NCI-H1092 treated with DMSO at 0.1 percent for 48 hours (cell line): ENCODE measurements at places on chromosomes 3 and 15.

DNA sequence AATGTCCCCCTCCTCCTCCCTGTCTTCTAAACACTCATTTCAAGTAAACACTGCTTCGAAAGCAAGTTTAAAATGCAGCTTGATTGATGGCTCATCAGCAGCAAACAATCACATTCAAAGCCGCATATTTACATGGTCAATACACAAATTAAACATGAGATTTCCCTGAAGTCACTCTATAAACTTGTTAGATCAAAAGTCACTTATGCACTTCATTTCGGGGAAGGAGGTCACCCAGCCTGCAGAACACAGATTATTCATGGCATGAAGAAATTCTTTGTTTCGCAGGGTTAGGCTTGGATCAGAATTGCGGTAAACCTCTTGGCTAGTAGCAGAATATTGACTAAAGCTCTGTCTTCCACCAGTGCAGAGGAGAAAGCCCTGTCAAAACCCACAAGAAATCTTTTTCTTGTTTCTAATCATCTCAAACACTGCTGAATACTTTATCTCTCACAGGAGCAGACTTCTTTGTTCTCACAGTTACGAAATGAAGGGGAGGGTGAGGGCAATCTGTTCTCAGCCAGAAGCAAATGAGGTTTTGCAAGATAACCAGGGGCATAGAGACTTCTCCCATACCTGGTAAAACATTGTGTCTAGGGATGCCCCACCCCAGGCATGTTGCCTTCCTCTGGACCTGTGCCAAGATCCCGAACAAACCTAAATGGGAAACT lies 133.3 kb upstream of the CHL1 start:
- DNase-seq, result no peak

GRCh38 chr15:74621936-74622335 lies 6.3 kb downstream of the CLK3 start:
- DNase-seq, result no peak

DNA sequence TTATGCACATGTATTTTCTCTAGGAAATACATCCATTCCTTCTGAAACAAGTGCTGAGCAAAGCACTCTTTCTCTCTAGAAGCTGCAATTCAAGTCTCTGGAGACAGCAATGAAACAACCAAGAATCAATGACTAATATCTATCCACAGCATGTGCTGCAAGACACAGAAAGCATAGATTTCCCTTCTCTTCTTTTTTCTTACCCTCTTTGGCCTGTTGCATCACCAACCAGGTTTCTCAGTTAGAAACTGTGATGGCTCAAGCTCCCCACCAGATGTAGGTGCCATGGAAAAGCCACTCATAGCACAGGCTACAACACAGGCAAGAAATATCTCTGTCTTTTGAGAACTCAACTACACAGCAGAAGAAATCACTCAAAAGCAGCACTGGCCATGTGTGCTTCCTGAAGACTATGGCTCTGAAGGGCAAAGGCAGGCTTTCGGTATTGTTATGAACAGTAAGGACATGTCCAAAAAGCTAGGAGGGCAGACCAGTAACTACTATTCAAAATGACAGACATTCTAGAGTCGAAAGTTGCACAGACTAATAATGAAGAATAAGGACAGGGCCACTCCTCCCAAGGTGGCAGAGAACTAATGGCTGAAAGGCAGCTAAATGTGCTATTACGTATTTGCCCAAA lies 15.5 kb downstream of the ZDHHC3 start:
- no peak for DNase-seq

DNA sequence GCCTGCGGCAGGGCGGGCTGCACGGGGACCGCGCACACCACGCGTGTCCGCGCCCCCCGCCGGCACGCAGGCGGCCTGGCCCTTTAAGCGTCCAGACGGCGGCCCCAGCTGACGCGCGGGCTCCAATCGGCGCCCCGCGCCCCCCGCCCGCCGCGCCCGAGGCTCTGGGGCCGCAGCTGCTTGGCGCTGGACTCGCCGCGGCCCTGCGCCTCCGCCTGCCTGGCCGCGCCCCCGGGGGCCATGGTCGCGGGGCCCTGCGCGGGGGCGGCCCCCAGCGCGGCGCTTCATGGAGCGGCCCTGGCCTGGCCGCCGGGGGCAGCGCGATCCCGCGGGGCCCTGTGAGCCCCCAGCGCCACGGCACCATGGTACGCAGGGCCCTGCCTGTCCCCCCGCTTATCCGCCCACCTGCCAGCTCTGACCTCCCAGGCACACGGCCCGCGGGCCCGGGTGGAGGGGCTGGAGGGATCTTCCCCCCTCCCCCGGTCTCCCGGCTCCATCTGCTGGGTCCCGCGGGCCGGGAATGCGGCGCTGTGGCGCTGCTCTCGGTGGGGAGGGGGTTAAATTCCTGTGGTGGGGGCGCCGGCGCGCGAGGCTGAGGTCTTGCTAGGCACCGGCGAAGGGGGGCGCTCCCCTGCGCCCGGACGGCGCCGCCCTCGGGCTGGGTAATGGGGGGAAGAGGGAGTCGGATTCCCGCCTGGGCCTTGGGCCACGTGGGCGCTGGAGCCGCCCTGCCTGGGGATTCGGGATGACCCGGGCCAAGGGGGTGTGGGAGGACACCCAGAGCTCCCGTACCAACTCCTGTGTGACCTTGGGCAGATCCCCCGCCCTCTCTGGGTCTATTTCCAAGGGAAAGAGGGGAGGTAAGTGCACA lies 1.1 kb downstream of the ZBTB47 start:
- peak; percentile 23 for DNase-seq

GRCh38 chr15:39517122-39517855 lies 63.6 kb upstream of the THBS1 start:
- DNase-seq, result no peak

DNA sequence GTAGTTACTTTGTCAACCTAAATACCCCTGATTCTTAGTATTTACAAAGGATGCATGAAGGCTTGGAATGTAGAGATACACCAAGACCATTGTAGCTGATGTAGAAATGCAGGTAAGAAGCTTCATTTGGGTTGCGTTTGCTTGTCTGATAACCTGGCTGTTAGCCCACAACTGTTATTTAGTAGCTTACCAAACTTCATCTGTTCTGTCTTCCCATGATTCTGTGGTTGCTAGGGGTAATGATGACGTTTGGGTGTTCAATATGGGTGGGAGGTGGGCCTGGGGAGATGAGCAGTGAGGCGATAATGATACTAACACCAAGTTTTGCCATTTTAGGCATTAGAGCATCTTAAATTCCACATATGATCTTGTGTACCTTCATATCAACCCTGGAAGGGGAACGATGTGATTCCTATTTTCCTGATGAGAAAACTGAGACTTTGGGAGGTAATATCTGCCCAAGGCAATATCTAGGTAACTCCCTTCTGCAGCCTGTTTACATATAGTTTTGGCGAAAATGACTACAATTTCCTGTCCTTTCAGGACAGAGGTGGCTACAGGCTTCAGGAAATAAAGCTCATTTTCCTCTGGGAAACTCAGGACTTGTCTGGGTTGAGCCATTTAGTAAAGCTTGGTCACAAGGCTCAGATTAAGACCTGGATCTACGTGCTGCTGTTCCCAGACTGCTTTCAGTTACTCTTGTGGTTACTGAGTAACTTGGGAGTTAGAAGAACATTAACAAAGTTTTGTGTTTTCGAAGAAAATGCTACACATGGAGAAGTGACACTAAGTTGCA lies 26.8 kb downstream of the FNDC3B start:
- DNase-seq, result no peak

DNA sequence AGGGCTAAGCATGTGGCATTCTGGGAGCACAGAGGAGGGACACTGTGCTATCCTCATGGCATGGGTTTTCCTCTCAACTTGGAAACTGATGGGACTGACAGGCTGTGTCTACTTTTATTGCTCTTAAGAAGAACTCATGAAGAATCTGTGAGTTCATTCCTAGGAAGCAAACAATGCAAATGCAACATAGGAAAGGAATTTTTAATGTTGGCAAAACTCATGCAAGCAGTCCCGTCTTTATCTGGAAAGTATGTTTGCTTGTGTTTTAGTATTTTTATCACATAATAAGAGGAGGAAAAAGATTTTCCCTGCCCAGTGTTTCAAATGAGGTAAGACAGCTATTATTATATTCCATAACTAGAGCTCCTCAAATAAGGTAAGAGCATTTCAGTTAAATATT lies 89.7 kb downstream of the TRIM42 start:
- no peak for DNase-seq

- DNase-seq, result no peak
Measured at GRCh38 chr15:90074916-90075315, 27.4 kb downstream of the IDH2 start.

DNA sequence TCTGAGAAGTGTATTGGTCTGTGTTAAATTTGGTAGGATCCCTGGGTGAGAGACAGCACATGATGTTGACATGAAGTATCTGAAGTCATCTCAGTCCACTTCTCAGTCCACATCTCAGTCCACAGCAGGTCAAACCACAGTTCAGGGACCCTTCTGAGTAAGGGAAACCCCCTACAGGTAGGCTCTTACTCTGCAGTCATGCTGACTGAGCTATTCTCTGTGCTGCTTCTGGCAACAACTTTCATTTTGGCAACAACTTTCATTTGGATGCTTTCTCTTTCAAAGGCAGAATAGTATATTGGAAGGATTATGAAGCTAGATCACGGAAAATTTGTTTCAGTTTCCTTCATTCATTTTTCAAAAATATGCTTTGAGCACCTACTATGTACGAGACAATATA lies 178.2 kb upstream of the GOLIM4 start:
- DNase-seq, result no peak

- DNase-seq, result no peak
Measured at GRCh38 chr3:11551036-11551435, 92.7 kb downstream of the VGLL4 start.

DNA sequence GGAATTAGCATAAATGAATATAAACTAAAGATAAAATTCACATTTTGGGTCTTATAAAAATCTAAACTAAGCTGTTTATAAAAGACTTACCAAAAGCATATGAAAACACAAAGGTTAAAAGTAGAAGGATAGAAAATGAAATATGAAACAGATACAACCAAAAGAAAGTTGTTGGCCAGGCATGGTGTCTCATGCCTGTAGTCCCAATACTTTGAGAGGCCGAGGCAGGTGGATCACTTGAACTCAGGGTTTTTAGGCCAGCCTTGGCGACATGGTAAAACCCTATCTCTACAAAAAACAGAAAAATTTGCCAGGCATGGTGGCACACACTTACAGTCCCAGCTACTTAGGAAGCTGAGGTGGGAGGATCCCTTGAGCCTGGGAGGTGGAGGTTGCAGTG lies 51.0 kb downstream of the CPA3 start:
- DNase-seq, result no peak

GRCh38 chr3:107235928-107236315 lies 141.3 kb upstream of the CCDC54 start:
- DNase-seq, result peak; percentile 52

GRCh38 chr3:159632128-159632527 lies 356.5 kb upstream of the IL12A start:
- DNase-seq, result no peak

- no peak for DNase-seq
Measured at GRCh38 chr15:69929905-69930630, 167.6 kb downstream of the TLE3 start.

GRCh38 chr3:110670407-110670806 lies 401.2 kb upstream of the NECTIN3 start:
- no peak for DNase-seq

- no peak for DNase-seq
Measured at GRCh38 chr15:25775317-25775912, 87.7 kb downstream of the ATP10A start.

GRCh38 chr15:27353856-27354255 lies 382.9 kb downstream of the GABRG3 start:
- DNase-seq, result no peak

GRCh38 chr3:13564751-13565560 lies 16.0 kb downstream of the FBLN2 start:
- peak; percentile 3 for DNase-seq

- peak; percentile 1 for DNase-seq
Measured at GRCh38 chr3:25594007-25594502, 70.7 kb downstream of the TOP2B start.

GRCh38 chr3:123818324-123818920 lies 65.7 kb downstream of the MYLK start:
- no peak for DNase-seq

DNA sequence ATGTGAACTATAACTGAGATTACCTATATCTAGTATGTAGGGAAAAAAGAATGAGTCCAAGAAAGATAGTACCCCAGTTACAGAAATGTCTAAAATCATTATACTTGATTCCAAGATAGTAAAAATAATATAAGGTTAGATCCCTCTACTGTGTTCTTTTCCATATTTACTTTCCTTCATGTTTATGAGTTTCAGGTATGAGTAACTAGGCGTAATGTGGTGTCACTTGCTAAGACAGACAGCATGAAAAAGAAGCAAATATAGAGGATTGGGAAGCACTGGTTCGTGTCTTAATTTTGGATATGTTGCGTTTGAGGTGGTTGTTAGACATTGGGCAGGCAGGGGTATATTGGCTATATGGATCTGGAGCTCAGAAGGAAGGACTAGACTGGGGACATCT lies 168.1 kb upstream of the PFN2 start:
- DNase-seq, result no peak

DNA sequence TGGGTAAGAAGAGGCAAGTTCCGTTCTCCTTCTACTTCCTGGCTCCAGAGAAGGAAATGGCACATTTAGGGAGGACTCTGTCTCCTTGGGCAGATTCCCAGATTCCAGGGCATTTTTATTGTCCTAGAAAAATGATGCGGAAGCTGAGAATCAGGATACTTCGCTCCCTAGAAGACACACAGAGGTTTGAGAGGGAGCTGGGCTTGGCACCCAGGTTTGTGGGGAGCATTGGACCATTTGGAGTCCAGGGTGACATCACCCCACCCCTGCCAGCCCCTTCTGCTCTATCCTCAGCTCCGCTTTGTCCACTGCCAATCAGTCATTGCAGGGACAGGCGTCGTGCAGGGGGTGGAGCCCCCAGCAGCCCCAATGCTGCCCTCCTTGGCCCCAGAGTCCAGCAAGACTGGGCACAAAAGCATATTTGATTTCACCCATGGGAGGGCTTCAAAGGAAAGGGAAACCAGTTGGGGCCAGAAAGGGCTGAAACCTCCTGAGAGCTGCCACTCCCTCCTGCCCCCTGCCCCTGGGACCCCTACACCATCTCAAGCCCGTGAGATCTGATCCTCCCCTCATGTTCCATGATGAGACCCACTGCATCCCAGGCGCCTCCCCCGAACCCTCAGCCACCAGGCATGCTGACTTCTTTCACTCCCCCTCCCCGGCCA lies 129.8 kb upstream of the MEF2A start:
- DNase-seq, result no peak

DNA sequence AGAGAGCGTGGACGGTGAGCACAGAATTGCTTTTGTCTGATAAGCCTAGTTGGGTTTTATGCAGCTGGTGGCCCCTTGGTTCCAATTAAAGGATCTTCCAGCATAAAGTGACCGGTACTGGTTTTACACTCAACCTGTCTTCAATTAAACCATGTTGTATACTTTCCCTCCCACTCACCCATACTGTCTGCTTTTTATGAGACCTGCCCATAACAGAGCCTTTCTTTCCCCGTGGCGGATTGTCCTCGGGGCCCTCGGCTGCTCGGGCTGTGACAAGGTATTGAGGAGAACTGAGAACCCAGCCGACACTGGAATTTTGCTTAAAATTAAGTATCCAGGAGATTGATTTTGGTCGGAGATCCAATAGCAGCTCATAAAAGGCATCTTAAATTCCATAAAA lies 98.4 kb downstream of the TMEM266 start:
- DNase-seq, result no peak
